ENCODE measurements at places on chromosomes 11 and 22.

DNA sequence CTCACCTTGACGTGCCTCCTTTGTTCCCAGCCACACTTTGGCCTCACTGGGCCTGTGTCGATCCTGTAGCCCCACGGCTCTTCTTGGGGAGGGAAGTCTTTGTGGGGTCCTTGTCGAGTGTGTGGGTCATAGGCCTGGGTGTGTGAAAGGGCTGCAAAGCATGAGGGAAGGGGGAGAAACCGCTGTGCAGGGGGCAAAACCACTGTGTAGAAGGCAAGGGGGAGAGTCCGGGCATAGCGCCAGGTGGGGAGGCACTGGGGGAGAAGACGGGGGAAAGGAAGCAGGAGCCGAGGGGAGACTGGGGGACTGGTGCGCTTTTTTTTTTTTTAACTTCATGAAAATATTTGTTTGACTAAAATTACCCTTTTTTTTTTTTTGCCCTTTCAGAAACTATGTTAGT lies 65.1 kb upstream of the RASD2 start:
- no peak for DNase-seq

GRCh38 chr11:57500515-57500914 lies 15.0 kb downstream of the SLC43A1 start:
- DNase-seq = no peak

DNA sequence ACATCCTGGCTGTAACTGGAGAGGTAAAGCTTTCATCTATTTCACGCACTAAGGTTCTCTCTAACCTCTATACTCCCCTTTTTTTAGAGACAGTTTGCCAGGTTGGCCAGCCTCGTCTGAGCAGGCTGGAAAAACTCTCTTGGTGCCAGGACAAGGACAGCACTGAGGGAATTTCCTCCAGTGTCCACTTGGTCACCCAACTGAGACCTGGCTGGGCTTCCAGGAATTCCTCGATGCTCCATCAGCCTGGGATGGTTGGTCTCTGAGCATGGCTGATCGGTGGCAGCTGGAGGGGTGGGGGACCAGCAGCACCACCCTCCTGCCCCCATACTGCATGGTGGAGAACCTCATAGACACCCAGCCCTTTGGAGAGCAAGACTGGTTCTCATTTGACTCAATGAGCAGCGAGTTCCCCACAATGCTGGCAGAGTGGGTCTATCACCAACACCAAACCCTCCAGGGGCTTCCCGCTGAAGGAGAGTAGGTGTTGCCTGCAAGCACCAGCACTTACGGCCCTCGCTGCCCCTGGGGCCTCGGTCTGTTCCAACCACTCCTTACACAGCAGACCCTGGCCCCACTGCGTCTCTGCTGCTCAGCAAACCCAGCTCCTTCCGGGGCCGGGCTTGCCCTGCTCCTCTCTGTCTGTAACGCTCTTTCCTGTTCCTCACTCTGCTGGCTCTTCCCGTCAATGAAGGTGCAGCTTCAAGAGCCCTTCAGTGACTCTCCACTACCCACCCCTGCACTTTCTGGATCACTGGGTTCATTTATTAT lies 122.2 kb downstream of the ST3GAL4 start:
- no peak for DNase-seq

- DNase-seq = no peak
These were observed 27.0 kb upstream of the LRRC4C start for GRCh38 chr11:41486424-41486823.

GRCh38 chr11:104124979-104125378 lies 39.0 kb downstream of the PDGFD start:
- DNase-seq = no peak

GRCh38 chr11:45333001-45333971 lies 47.1 kb upstream of the SYT13 start:
- no peak for DNase-seq

DNA sequence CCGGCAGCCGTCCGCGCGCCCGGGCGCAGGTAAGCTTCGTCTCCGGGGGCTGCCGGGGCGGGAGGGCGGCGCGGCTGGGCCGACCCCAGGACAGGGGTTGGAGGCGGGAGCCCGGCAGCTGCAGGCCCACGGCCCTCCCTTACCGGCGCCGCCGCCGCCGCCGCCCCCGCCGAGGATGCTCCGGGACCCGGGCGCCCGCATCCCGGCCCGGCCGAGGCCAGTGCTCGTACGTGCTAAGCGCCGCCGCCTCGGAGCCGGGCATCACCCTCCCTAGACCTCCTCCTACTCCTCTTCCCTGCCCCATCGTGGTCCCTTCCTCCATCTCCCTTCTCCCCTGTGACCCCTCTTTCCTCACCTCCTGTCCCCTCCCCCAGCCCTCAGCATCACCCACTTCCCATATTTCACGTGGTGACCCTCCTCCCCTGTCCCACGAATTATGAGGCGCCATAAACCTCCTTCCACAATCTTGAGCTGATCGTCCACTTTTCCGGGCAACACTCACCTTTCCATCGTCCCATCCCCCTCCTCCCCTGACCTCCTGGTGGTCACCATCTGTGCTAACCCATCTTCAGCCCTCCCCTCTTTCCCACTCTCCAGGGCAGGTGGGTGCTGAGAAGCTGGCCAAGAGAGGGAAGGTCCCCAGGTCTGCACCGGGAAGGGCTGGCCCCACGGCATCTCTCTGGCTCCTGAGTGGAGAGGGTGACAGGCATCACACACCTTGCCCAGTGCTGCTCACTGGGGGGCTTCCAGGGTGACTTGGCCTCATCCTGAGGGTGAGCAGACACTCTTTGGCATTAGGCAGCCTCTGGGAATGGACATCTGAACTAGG lies 612 bp downstream of the ASPHD2 start:
- DNase-seq = no peak

GRCh38 chr11:17578296-17578695 lies 31.2 kb downstream of the OTOG start:
- no peak for DNase-seq

DNA sequence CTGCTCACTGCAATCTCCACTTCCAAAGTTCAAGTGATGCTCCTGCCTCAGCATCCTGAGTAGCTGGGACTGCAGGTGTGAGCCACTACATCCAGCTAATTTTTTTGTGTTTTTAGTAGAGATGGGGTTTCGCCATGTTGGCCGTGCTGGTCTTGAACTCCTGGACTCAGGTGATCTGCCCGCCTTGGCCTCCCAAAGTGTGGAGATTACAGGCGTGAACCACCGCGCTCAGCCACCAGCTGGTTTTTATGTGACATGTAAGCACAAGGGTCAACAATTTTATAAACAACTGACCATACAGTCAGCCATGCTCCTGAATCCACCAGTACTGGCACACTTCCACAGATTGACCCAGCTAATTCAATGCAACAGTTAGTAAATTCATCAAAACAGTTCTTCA lies 526.3 kb upstream of the LRRC4C start:
- no peak for DNase-seq

DNA sequence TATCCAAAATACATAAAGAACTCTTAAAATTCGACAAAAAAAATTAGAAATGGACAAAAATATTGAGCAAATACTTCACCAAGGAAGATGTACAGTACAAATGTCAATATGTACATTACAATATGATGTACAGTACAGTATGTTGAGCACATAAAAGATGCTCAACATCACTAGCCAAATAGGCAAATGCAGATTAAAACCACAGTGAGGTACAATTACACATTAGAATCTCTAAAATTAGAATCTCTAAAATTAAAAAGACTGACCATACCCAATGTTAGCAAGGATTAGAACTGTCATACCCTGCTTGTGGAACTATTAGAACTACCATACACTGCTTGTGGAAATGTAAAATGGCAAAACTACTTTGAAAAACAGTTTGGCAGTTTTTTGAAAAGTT lies 78.7 kb upstream of the TSPAN18 start:
- no peak for DNase-seq

DNA sequence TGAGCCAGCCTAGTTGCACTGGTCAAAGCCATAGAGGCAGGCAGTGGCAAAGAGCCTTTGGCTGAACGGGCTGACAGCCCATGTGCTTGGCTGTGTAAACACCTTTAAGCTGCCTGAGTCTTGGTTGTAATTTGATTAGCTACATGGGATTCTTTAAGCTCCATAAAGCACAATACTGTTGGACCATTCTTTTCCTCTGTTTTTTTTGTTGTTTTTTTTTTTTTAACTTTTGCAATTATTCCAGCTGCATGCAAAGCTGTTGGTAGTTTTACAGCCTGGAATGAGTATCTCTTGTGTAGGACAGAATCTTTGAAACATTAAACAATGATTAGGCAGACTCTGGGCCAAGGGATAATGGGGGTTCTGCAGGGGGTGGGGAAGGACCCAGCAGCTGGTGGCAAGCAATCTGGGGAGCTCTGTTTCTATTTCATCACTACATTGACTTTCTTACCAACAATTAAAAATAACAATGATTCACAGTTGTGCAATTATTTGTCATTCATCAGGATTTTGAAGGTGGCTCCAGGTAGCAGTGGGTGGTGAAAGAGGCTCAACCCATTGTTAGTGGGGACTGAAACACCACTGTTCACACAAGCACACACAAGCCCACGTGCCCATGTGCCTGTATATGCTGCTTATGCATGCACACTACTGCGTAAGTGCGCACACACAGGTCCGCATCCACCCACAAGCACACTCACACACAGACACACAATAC lies 69.5 kb upstream of the CSNK2A3 start:
- DNase-seq = no peak

GRCh38 chr11:11565636-11566035 lies 56.2 kb downstream of the GALNT18 start:
- no peak for DNase-seq

- DNase-seq = no peak
These were observed 4786.8 kb upstream of the OR11H1 start for GRCh38 chr22:10741210-10741609.

- no peak for DNase-seq
These were observed 77.7 kb downstream of the CABIN1 start for GRCh38 chr22:24088816-24089215.

Data from left hindlimb (tissue), 1 donor.